ENCODE measurements at places on chromosomes 5 and 9.

GRCh38 chr9:3898461-3899218 is 372.8 kb upstream of the RFX3 start:
- DNase-seq = no peak

- DNase-seq = no peak
Measured at GRCh38 chr5:77638763-77639671, 504 bp upstream of the OTP start.

DNA sequence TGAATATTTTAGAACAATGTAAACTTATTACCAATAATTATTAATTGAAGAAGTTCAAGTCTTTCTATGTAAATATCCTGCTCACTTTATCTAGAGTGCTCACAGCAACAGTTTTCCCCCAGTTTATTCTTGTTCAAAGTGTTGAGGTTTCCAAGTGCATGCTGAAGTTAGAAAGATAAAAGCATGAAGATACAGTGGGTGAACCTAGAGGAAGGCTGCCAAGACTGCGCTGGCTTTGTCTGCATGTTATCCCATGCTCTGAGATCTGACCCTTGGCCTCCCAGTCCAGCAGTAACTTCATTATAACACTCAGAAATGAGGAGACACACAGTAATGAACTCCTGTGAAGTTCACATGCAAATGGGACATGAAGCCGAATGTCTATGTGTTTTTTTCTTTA is 76.0 kb upstream of the PIP5K1B start:
- DNase-seq = no peak

- DNase-seq = no peak
Measured at GRCh38 chr9:97873425-97873824, 20.4 kb downstream of the FOXE1 start.

DNA sequence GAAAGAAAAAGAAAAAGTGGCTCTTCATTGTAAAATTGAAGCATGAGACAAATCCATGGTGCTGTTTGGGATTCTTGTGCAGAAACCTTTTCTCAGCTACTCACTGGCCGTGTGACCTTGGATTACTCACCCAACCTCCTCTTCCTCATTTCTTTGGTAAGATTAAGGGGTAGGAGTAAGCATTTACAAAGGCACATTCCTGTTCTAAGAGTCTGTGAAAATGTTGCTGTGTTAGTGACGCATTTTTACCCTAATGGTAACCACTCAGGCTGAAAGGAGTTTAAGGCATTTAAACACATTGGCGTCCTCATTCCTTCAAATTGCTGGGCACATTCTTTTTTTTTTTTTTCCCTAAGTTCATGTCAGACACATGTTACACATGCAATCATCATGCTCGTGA is 4.3 kb downstream of the RAI14 start:
- DNase-seq = no peak

- DNase-seq = no peak
Measured at GRCh38 chr9:127446713-127447415, 4.3 kb downstream of the RPL12 start.

DNA sequence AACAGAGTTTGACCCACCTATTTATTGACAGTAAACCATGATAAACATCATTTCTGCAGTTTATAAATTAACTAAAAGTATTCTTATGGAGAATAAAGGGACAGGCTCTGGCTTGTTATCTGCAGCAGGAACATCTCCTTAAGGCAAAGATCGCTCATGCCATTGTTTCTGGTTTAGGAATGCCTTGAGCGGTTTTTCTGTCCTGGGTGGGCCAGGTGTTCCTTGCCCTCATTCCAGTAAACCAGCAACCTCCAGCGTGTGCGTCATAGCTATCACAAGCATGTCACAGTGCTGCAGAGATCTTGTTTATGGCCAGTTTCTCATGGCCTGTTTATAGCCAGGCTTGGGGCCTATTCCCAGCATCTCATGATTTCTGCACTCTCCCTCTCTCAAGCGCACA is 521.7 kb downstream of the HINT1 start:
- no peak for DNase-seq

- no peak for DNase-seq
Measured at GRCh38 chr5:98816582-98817222, 43.2 kb downstream of the RGMB start.

DNA sequence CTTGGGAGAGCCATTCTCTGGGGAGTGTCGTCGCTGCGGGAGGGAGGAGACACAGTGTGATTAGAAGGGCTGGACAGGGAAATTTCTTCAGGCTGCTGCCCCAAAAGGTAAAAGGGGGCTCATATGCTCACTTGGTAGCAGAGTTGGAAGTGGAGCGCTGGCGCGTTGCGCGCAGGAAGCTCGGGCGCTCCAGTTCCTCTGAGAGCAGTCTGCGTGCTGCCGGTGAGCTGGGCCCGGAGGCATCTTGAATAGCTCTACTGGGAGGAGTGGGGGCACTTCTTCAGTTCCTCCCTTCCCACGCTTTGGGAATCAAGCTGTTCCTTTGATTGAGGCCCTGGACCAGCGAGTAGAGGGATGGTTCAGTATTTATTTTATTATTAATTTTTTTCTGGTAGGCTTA is 2.7 kb downstream of the RXFP3 start:
- no peak for DNase-seq

DNA sequence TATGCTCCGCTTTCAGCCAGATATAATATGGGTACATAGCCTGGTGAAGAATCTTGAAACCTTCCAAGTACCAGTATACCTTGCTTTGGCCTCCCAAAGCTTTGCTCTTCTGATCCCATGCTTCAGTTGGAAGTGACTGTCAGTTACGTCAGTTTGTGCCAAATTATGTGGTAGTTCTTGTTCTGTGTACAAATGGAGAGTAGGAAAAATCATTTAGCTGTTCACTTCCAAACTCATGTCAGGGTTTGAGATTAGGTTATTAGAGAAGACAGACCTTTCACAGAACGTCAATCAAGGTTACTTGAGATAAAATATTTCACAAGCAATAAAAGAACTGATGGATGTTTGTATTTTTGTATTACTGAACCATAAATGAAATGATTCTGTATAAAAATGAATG is 117.2 kb downstream of the NDUFS4 start:
- no peak for DNase-seq

GRCh38 chr5:22521521-22521920 is 331.6 kb downstream of the CDH12 start:
- no peak for DNase-seq

GRCh38 chr9:95954940-95955339 is 79.4 kb downstream of the ERCC6L2 start:
- DNase-seq = no peak

- DNase-seq = no peak
Measured at GRCh38 chr9:77661566-77662085, 13.5 kb upstream of the GNA14 start.

DNA sequence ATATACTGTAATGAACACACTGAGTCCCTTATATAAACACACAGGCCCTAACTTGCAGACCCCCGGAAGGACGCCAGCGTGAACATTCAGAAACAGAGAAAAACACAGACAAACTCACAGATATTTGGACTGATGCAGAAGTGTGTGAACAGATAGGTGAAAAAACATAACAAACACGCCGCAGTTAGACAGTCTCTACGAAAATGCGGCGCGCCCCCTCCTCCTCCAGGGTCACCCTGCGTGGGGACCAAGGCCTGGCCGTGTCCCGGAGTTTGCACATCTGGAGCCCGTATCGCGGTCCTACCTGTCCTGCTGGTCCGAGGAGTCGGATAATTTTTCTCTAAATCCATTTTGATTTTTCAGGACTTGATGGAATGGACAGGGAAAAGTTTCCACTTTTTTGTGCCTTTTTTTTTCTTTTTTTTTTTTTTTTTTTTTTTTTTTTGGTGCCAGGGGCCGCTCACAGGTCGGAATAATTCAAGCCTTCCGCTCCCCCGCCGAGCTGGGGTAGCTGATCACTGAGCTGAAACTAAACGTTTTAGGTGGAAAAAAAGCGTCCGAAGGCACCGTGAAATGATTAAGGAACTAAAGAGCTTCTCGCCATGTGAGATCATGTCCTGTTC is at the start of gene PAX5:
TSS of gene PAX5 (minus strand) at position 587 of the 623 bp plus-strand sequence. CDS start at position 350, 237 bp downstream.
- DNase-seq = no peak

DNA sequence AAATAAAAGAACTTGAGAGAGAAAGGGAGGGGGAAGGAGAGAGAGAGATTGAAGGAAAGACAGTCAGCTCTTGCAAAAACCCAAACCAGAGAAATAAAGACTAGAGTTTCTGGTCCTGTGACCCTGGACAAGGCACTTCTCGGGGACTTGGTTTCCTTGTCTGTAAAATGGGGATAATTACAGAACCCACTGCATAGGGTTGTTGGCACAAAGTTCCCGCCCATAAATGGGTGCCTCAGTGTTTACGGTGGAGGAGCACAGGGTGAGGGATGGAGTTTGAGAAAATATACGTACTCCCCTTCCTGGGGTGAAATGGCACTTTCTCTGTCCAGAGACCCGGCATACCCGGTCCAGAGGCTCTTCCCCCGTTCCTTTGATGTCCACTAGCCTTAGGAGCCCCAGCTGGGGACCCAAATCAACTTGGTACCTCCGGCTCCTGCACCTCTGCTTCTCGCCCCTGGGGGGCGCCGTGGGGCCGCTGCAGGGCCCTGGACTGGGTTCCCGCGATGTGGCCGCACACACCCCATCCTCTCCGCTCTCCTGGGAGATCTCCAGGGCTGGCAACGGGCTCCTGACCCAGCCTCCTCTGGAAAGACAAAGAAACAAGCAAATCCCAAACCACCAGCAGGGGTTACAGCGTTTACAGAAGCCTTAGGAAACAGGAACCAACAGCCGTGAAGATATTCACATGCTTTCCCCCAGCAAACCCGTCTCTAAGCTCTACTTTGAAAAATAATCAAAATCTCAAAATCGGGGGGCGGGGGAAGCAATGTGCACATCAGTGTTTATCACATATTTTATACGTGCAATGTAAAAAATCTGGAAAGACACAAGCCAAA is 26.3 kb downstream of the PTGES start:
- peak; percentile 75 for DNase-seq

DNA sequence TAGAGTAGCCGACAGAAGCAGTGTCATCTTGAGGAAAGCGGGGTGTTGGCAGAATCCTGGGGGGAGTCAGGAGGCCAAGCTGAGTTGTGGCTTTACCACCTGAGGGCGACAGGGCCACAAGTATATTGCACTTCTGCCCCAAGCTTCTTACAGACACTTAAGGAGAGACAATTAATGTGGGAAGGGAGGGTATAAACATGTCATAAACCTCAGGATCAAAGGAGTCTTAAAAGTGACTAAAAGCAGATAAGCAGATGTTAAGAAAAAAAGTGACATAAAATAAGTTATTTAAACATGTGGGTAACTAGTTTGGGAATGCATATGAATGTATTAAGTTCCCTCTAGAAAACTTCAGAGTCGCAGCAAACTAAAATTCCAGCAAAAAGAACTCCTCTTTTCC is 63.9 kb downstream of the ERAP1 start:
- DNase-seq = no peak

DNA sequence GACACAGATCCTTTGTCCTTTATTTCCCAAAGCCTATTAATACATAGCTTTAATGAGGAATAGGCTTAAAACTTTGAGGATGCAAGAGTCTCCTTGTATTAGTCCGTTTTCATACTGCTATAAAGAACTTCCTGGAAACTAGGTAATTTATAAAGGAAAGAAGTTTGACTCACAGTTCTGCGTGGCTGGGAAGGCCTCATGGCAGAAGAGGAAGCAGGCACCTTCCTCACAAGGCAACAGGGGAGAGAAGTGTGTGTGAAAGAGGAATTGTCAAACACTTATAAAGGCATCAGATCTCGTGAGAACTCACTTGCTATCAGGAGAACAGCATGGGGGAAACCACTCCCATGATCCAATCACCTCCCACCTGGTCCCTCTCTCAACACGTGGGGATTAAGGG is 5.4 kb upstream of the CLK4 start:
- no peak for DNase-seq

DNA sequence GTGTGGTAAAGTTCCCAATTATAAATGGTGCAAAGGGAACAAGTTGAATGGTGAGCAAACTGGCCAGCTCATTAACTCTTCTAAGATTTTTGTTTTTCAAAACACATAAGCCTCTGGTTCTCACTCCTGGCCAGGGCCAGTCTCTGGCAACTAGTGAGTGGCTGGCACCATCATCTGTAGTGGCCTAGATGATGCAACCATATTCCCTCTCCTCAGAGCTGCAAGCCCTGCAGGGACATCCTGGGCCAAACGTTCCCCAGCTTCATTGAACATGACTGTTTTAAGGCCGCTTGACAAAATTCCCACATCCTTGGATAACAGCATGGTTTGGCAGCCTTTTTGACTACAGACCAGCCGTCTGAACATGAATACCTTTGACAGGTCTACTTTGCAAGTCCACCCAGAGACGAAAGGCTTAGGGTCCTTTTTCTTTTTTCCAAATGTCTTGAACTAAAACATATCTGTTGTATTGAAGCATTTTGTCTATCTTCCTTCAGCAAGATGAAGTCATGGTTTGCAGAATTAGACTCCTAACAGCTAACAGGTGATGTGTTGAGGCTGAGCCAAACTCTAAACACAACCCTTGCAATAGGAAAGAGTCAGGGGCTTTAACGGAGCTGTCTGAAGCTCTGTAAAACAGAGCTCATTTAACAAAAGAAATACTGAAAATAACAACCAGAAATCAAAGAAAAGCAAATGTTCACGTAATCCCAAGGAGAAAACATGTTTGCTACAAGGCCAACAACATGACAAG is 23.8 kb downstream of the MACROH2A1 start:
- no peak for DNase-seq

DNA sequence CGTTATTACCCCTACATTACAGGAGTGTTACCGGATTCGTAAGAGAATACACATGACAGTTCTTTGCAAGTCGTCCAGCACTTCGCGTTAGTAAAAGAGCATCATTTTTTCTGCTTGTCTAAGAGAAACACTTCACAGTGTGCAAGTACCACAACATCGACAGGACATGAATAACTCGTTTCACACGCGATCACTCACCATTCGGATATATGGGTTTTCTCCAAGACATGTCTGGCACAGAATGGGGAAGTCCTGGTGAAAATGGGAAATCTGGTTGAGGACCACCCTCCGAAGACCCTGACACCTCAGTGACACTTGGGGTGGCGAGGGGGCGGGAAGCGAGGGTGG is 642 bp downstream of the RBM22 start:
- DNase-seq = no peak

- DNase-seq = no peak
Measured at GRCh38 chr9:123450996-123451395, 95.0 kb downstream of the CRB2 start.

DNA sequence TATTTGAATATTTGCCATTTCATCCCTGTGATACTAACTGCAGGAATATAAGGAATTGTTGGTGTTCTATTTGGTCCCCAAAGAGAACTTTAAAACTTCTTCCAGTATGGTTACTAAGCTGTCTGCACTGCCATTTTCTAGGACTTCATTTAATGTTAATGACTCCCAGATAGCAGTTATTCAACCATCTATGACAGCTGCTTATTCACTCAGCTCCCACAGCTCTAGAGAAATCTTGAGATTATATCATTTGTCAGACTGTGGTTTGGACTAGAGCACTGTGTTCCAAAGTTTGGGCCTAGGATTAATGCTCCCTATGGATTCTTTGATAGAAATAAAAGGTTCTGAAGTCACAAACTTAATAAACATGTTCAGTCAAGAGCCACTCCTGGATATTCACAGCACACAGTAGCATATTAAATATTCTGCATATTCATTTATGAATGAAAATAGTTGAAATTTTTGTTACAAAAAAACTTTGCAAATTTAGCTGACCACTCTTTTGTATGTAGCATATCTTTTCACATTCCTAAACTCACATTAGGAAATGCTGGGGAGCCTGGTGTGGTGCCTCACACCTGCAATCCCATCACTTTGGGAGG is 173.7 kb downstream of the NFIB start:
- no peak for DNase-seq

Data from activated CD4-positive, alpha-beta T cell treated with anti-CD3 and anti-CD28 coated beads, Interleukin-2, amount 50 U/mL, for 48 hours (primary cell).